CD4-positive, alpha-beta T cell treated with Interleukin-2 at 100 ng/mL for 4 hours (primary cell): ENCODE measurements at places on chromosomes 12 and 14.
A peak's percentile ranks its signal among the peaks of the same experiment; 100 is the strongest.

GRCh38 chr12:108612788-108613282 is 15.0 kb upstream of the TMEM119 start:
- no peak for DNase-seq

- DNase-seq = no peak
Measured at GRCh38 chr12:24078318-24078765, 128.9 kb upstream of the SOX5 start.

GRCh38 chr14:94992046-94992445 is 165.3 kb downstream of the DICER1 start:
- DNase-seq = no peak

- DNase-seq = no peak
Measured at GRCh38 chr14:96205978-96206360, 1.3 kb downstream of the BDKRB2 start.

GRCh38 chr12:31033146-31033545 is 40.5 kb upstream of the DDX11 start:
- no peak for DNase-seq

DNA sequence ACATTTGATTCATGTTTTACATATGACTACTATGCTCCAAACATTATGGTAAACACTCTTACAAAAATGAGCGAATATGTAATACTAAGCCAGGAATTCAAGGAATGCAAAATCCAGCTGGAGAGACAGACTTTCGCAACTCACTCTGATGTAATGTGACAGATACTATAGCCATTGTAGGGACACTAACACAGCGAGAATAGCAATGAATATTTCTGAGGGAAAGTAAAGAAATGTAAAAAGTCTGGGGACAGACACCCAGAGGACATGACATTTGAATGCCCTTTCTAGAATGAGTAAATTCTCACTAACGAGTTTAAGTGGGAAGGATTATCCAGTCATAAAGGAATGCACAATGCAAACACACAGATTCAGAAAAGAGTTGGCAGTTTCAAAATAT is 121.9 kb downstream of the PIK3C2G start:
- DNase-seq = no peak

- DNase-seq = no peak
Measured at GRCh38 chr12:65466911-65467310, 188.4 kb downstream of the MSRB3 start.

GRCh38 chr12:4653257-4653656 is 4.3 kb downstream of the NDUFA9 start:
- no peak for DNase-seq

GRCh38 chr12:68559246-68559645 is 51.5 kb upstream of the RAP1B start:
- DNase-seq = no peak

DNA sequence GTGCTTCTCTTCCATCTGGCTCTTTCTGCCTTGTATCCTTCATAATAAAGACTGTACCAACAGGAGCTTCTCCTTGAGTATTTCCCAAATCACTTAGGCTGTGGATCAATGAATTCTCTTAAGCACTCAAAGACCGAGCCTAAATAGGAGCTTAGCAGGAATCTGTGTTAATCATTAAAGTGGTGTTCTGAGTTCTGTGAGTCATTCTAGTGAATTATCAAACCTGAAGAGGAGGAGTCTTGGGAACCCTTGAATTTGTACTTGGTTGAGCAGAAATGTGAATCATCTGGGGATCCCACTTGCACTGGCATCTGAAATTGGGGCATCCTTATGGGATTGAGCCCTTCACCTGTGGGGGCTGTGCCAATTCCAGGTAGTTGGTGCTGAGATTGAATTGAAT is 946.2 kb downstream of the BCL11B start:
- no peak for DNase-seq

GRCh38 chr12:70576341-70577282 is 60.6 kb downstream of the PTPRB start:
- DNase-seq = peak; percentile 48

- DNase-seq = peak; percentile 27
Measured at GRCh38 chr12:112170376-112170775, 45.0 kb downstream of the TRAFD1 start.

GRCh38 chr14:73878436-73878835 is 8.2 kb upstream of the ZNF410 start:
- DNase-seq = no peak

DNA sequence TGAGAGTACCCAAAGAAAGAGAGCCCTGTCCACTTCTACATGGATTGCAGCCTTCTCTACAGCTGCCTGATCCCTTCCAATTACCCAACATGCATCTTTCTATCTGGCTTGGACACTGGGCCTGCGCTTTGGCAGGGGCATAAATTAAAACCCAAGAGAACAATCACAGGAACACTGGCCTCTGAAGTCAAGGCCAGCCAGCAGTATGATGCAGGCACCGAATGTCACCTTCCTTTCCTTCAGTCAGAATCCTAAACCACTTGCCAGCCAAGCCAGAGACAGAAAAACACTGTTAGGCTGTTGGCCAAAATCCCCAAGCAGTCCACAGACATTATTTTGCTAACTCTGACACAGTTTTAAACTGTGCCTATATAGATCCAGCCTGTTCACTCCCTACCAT is 113.7 kb downstream of the DUSP6 start:
- no peak for DNase-seq

GRCh38 chr12:130739571-130739970 is 23.5 kb upstream of the RIMBP2 start:
- DNase-seq = no peak

DNA sequence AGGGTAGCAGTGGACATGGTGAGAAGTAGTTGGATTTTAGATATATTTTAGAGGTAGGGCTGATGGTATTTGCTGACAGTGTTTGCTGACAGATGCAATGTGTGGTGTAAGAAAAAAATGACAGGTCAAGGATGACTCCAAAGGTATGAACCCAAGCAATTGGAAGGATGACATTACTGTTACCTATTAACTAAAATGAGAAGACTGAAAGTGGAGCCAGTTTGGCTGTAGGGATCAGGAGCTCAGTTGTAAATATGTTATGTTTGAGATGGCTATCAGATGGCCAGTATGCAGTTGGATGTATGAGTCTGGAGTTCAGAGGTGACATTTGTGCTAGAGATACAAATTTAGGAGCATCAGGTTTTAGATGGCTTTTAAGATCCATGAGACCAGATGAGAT is 17.4 kb upstream of the SERPINA6 start:
- no peak for DNase-seq

GRCh38 chr12:13538136-13538535 is 341.6 kb downstream of the EMP1 start:
- no peak for DNase-seq

DNA sequence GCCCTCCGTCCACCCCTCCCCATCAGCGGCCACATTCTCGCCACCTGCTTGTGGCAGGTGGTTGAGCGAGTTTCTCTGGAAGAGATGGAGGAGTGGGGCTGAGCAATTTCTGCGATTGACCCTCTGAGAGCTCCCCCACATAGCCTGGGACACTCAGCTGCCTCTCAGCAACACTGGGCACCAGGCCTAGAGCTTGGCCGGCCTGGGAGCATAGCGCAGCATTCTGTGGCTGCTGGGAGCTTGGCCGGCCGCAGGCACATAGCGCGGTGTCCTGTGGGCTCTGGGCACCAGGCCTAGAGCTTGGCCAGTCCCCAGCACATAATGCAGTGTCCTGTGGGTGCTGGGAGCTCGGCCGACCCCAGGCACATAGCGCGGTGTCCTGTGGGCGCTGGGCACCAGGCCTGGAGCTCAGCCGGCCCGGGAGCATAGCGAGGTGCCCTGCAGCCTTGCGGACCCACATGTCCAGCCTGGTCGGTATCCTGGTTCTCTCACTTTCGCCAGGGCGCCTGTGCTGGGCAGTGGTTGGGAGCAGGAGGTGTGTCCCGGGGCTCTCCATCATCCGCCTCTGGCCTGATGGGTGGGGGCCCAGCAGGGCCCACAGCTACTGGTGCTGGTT is 43.8 kb downstream of the LRCOL1 start:
- no peak for DNase-seq

- DNase-seq = no peak
Measured at GRCh38 chr14:70894868-70895267, 12.4 kb upstream of the PCNX1 start.

DNA sequence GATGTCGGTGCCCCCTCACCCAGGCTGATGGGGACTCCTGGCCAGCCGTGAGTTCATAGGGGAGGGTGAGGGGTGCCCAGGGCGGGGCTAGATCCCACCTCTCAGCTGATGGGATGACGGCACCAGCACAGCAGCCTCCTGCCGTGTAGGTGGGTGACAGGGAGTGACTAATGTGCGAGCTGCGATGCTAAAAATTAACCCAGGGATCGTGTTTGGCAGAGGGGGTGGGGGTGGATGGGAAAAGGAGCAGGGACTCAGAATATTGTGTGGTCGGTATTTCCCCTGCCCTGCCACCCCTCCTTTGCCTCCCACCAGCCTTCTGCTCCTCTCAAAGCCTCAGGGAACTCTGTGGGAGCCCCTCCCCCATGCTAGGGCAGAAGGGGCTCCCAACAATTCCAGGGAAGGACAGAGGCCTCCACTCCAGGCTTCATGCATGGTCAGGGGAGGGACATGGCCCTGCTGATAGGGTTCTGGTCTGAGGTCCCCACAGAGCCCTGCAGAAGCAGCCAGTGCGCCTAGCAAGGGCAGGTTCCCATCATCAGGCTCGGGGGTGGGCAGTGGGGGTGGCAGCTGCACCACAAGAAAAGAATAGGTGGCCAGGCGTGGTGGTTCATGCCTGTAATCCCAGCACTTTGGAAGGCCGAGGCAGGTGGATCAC is 12.5 kb downstream of the TAMALIN start:
- no peak for DNase-seq

DNA sequence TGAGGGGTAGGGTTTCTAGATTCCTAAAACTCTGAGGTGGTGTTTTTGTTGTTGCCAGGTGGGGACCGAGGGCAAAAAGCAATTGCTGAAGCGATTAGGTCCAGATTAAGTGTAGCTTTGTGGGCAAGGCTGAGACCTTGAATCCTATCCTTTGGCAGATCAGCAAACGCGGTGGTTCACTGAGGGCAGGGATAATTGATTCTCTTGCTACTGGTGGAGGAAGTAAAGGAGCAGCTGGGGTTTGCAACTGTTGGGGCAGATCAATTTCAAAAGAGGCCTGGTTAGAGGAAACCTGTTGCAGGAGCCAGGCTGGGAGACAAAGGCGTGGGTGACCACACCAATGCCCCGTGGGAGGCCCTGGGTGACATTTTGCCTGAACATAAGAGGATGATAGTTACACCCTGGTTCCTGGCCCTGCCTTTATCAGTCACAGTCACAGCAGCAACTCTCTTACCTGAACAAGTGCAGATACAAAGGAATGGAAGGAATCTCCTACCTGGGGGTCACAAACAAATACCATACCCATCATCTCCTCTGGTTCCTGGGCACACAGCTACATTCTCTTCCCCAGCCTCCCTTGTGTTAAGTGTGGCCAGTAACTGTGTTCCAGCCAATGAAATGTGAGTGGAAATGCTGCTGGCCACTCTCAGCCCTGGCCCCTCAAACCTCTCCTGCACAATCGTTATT is 43.3 kb upstream of the RASSF3 start:
- no peak for DNase-seq

- DNase-seq = peak; percentile 27
Measured at GRCh38 chr12:119649202-119649808, 18.6 kb upstream of the PRKAB1 start.

- no peak for DNase-seq
Measured at GRCh38 chr12:32431025-32431424, 31.7 kb downstream of the FGD4 start.

GRCh38 chr14:80364274-80364673 is 153.0 kb upstream of the DIO2 start:
- no peak for DNase-seq

GRCh38 chr14:56378046-56378445 is 201.6 kb upstream of the TMEM260 start:
- no peak for DNase-seq

GRCh38 chr12:52190860-52191729 is 719 bp downstream of the KRT80 start:
- DNase-seq = no peak

- no peak for DNase-seq
Measured at GRCh38 chr12:12791756-12792369, 6.4 kb downstream of the APOLD1 start.

DNA sequence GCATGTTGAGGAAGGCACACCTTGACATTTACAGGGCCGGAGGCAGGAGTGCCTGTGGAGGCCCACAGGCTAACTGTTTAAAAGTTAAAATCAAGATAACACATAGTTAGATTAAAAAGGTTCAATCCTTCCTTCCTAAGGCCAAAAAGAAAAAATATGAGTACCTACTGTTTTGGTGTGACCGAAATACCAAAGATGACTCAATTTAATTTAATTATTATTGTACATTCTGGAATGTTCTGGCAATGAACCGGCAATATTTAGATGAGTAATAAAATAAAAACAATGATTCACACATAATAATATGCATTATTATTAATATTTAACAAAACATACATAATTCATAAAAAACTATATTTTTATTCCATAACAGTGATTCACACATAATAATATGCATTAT is 136.8 kb upstream of the NTF3 start:
- DNase-seq = no peak

GRCh38 chr12:124499898-124500244 is 67.5 kb downstream of the NCOR2 start:
- no peak for DNase-seq

- no peak for DNase-seq
Measured at GRCh38 chr12:76078748-76079147, 5.7 kb downstream of the NAP1L1 start.

GRCh38 chr12:98533723-98534251 is 18.4 kb downstream of the TMPO start:
- DNase-seq = no peak

DNA sequence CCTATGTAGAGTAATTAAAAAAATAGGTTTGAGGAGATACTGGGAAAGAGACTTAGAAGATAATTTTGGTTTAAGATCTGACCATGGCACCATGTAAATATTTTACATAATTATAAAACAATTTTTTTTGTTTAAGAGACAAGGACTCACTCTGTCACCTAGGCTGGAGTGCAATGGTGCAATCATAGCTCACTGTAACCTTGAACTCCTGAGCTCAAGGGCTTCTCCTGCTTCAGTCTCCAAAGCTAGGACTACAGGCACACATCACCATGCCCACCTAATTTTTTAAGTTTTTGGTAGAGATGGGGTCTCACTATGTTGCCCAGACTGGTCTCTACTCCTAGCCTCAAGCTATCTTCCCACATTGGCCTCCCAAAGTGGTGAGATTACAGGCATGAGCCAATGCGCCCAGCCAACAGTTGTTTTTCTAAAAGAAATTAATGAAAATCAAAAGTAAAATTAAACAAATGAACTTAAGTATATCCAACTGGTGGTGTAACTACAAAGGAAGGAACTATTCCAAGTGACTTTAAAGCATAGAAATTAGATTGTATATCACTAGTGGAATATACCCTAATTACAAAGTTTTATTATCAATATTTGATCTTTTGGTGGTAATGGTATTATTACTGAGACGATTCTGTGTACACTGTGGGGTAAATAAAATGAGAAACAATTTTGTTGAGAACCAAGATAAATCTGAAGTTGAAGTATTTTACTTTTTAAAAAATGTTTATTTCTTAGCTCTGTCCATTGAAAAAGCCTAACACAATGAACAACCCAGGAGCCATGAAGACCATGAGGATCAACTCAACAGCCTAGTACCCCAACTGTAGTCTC is 29.1 kb downstream of the COCH start:
- DNase-seq = no peak
